ENCODE measurements at places on chromosomes 1 and 21. TPM values are rescaled to one million over a fixed set of nuclear protein-coding genes. Genes with fewer than 3 reads are reported as not detected.

Gene AMY1B
- not detected for total RNA-seq

Gene CLCA2
- total RNA-seq: 1.1 TPM

Gene AGO3
- 14.4 TPM for total RNA-seq

Gene FMO3
- 1.9 TPM for total RNA-seq

Gene SUSD4
- total RNA-seq: 1.2 TPM

GRCh38 chr1:212271234-212271633 lies 14.0 kb upstream of the PPP2R5A start:
- no peak for DNase-seq

GRCh38 chr1:12409681-12410080 lies 179.9 kb downstream of the VPS13D start:
- DNase-seq: peak; percentile 74

DNA sequence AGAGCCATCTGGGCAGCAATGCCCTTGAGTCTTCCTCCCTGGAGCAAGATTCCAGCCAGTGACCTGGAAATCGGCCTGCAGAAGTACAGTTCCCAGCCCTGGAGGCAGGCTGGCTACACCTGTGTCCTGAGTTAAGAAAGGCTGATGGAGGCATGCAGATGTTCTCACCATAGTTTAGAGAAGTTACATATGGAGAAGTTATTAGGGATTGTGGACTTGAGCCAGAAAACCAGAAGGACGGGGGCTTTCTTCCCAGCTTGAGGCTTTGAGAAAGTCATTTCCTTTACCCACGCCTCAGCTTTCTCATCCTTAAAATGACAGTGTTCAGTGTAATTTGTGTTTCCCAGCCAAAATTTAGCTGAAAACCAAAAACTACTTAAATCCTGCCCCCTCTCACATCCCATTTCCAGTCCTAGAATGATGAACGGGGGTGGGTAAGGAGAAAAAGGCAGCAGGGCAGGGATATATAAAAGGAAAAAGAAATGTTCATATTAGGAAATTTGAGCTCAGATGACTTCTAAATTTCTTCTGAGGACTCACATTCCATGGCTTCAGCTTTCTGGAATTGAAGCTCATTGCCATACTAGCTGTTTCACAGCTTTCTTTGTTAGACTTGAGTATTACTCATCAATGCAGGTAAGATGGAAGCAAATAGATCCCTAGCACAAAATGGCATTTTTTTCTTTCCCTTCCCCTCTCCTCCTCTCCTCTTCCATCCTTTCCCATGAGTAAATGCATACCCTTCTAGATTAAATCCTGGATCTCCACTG lies 14.4 kb upstream of the C8B start:
- DNase-seq: no peak

DNA sequence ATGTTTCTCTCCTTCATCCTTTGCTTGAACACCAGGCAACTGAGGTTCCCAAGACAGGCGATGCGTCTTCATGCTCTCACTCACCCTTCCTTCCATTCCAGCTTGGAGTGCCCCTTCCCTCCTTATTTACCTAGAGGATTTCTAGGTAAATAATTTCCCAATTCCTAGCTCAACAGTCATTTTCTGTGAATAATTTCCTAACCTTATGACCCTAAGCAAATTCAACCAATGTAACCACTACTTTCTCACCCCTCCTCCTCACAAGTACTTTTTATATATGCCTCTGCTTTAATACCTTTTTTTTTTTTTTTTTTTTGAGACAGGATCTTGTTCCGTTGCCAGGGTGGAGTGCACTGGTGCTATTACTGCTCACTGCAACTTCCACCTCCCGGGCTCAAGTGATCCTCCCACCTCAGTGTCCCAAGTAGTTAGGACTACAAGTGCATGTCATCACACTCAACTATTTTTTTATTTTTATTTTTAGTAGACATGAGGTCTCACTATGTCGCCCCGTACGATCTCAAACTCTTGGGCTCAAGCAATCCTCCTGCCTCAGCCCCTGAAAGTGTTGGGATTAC lies 86.7 kb downstream of the USP24 start:
- no peak for DNase-seq

GRCh38 chr21:39348355-39349210 lies at the start of gene HMGN1:
TSS of gene HMGN1 (minus strand) at chr21:39349088. CDS start at chr21:39348917, 171 bp downstream.
- peak; percentile 88 for DNase-seq

DNA sequence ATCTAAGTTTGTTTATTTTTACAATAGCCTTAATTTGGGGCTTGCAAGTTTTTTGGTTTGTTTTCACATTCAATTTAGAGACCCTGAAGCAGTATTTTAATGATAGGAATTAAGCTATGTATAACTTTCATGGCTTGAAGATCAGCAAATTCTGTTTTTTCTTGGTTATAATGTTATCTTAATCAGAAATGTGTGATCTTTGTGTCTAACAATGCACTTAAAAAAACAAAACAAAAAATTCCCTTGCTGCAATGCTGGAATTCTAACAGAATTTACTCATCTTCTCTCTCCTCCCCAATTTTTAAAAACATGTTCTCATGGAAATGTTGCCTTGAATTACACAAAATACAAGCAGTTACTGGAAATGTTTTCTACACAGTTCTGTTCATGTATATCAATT lies 113.1 kb downstream of the OLFML2B start:
- DNase-seq: no peak

- DNase-seq: peak; percentile 75
Measured at GRCh38 chr1:16612332-16613172, 812 bp downstream of the NBPF1 start.

GRCh38 chr1:243738020-243738419 lies 112.0 kb downstream of the AKT3 start:
- DNase-seq: no peak

DNA sequence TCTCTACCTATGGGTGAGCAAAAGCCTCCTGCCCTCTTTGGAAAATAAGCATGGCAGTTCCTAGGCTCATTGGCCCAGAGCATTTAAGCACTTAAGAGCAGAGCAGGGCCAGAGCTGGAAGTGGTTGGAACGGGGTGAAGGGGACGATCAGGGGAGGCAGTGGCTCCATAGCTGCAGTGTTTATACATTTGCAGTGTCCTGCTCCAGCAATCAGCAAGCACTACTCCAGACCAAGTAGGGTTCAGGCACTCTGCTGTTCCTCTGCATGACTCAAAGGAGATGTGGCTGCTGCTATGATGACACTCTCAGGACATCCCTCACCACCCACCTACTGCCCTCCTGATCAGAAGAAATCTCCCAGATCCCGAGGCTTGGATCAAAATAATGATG lies 55.0 kb downstream of the TRABD2B start:
- no peak for DNase-seq

DNA sequence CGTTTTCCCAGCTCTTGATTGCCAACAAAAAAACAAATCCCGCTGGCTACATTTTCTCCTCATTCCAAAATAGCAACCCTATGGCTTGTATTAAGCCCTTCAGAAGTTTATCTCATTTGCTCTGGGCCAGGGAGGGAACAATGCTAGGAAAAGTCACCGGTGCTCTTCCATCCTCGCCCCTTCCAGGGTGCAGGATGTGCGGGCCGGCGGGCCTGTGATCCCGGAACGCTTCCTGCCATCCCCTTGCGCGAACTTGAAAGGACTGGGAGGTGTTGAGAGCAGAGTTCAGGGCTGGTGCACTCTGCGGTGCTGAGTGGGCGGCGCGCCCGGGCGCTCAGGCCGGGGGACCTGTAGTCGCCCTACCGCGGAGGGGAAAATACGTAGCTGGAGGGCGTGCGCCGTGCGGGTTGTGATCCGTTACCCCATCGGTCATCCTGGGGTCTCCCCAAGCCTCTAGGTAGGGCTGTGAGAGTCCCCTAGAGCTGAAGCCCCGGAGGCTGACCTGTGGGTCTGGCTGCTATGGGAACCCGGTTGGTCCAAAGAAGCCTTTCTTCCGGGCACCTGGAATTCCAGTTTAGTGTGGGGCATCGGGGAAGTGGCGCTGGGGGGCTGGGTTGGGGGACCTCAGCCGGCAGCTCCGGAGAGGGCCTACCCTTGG lies 13.1 kb downstream of the NR5A2 start:
- peak; percentile 73 for DNase-seq
